ENCODE measurements at places on chromosomes 12 and 14.

GRCh38 chr14:61636291-61636690 is 59.0 kb upstream of the HIF1A start:
- DNase-seq = no peak

GRCh38 chr12:80838024-80838658 is 99.6 kb downstream of the LIN7A start:
- no peak for DNase-seq

GRCh38 chr12:67649570-67650387 is 1.2 kb downstream of the DYRK2 start:
- no peak for DNase-seq

GRCh38 chr12:82931349-82932116 is 244.8 kb downstream of the TMTC2 start:
- DNase-seq = no peak

GRCh38 chr12:64701283-64701682 is 57.9 kb downstream of the GNS start:
- DNase-seq = no peak

- no peak for DNase-seq
Measured at GRCh38 chr12:42935756-42936155, 346.2 kb upstream of the PRICKLE1 start.

- DNase-seq = no peak
Measured at GRCh38 chr12:38222011-38222410, 94.6 kb upstream of the ALG10B start.

GRCh38 chr12:11786638-11787365 is 137.3 kb downstream of the ETV6 start:
- no peak for DNase-seq

DNA sequence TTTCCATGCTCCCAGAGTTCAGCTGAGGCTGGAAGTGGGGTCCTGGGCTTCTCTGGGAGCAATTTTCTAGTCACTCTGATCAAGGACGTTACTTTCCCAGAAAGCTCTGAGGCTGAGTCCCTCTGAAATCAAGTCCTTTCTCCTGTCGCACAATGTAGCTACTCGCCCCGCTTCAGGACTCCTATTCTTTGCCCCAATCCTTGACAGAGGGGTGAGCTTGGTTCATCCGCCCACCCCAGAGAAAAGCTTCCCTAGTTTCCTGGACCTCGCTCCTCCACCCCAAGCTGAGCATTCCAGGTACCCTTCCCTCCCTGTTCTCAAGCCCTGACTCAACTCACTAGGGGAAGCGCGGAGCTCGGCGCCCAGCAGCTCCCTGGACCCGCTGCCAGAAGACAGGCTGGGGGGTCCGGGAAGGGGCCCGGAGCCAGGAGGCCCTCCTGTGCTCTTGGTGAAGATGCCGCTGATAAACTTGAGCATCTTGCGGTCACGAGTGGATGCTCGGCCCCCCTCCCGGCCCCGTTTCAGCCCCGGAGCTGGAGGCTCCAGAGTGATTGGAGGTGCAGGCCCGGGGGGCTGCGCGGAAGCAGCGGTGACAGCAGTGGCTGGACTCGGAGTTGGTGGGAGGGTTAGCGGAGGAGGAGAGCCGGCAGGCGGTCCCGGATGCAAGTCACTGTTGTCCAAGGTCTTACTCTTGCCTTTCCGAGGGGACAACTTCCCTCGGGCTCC is 1.6 kb downstream of the AGAP2 start:
- DNase-seq = no peak

DNA sequence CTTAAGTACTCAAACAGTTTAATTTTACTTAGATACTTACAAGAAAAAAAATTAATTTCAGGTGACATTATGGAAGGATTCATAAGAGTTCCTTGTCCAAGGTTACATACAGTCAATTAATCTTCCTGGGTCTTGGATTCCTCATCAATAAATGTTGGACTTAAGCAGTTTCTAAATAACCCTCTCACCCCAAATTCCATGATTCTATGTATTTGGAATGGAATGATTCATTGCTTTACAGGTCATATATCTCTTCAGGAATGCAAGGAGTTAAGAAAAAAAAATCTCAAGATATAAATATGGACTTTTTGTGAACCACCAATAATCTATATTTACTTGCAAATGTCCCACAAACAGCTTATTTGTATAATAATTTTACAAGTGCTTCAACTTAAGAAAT is 84.2 kb upstream of the BMP4 start:
- DNase-seq = no peak

DNA sequence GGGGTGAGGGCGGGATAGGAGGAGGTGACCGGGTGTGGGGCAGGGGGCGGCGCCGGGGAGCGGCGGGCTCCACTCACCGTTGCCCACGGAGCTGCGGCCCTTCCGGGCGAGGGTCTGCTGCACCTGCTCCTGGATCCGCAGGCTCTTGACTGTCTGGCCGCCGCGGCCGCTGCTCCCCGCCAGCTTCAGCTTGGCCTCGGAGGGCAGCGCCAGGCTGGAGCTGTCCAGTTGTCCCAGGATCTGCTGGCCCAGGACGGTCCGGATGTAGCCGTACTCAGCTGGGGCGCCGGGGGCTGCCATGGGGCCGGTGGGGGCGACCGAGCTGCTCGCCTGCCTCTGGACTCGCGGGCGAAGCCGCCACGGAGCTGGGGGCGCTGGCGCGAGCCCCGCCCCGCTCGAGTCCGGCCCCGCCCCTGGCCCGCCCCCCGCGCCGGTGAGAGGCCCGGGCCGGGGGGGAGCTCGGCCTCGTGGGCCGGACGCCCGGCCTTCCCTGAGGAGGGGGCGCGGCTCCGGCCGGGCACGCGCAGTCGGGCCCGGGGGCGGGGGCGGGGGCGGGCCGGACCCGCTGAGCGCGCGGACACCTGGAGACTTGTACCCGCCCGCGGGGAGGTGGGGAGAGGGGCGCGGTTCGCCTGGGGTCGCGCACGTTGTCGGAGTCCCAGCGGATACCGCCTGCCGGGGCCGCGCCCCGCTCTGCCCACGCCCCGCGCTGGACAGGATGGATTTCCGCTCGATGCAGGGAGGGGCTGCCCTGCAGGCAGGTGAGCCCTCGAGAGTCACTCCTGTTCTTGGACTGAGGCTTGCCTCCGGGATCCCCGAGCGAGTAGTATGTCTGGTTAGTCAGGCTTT is at the start of gene PKP2:
TSS of gene PKP2 (minus strand) at position 346 of the 849 bp plus-strand sequence. CDS start at position 300, 46 bp downstream.
- no peak for DNase-seq

- no peak for DNase-seq
Measured at GRCh38 chr12:39573971-39574370, 45.6 kb downstream of the ABCD2 start.

DNA sequence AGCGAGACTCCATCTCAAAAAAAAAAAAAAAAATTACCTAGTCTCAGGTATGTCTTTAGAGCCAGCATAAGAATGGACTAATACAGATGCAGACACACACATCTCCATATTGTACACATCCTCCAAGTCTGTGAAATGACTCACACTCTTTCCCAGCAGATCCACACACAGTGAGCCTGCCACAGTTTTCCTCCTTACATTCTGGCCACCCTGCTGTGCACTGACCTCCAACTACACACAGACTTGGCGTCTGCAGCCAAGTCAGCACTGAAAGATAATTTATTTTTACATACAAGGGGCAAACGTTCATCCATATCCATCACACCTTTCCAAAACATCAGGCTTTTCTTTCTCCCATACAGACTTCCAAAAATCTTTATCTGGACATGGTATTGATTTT is 115.9 kb downstream of the SLC25A21 start:
- DNase-seq = no peak

GRCh38 chr14:23097786-23098185 is 2.5 kb downstream of the C14orf119 start:
- peak; percentile 79 for DNase-seq

DNA sequence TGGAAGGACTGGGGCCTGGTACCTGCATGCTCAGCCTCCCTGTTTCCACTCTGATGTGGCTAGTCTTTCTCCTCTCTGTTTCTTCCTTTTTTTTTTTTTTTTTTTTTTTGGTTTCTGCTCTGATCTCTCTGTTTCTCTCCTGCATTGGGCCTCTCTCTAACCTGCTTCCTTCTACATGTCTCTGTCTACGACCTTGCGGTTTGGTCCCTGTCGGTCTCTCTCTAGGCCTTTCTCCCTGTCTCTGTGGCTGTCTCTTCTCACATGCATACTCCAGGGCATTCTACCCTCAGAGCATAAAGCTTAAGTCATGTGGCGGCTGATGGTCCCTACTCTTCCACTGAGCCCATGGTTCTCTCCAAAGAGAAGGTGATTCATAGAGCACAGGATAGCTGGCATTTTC is 1096.6 kb downstream of the BCL11B start:
- DNase-seq = no peak

DNA sequence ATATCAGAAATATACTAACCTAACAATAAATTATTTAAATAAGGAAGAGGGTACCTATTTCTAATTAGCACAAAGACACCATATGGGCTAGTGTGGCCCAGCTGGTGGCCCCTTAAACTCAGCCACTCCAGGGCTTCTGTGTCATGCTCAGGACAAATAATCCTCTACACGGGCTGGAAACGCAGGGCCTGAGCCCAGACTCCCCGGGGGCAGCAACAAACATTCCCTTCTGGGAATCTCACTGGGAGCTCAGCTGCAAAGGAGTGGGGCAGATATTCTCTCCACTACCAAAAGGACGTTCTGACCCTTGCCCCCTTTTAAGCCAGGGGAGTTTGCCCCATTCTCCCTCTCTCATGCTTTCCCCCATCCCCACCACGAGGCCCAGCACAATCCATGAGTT is 43.7 kb upstream of the ELK3 start:
- DNase-seq = no peak

GRCh38 chr14:63241096-63241495 is 36.9 kb downstream of the RHOJ start:
- DNase-seq = no peak

DNA sequence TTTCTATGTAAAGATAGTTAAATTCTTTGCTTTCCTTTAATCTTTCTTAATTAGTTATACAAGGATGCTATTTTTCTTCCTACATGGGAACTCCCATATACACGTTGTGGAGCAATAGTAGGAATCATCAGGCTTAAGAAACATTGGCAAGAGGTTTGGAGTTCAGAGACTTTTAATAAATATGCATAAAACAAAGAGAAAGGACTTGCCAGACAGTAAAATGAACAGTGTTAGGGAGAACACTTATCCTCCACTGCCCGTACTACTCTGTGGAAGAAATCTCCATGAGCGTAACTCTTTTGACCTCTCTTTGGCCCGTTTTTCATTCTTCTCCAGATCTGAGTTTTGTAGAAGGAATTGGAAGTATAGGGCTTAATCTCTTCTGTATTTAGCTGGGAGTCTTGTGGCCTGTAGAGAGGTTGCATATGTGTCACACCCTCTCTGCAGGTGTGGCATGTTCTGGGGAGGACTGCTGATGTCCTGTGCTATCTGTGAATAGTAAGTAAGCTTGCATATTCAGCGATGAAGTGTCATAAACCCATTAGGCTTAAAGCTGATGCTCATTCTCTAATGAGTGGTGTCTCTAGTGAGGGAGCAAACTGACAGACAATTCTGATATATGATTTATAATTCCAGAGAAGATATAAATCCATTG is 455.4 kb upstream of the FAR2 start:
- no peak for DNase-seq

GRCh38 chr12:44397631-44398030 is 478.5 kb downstream of the NELL2 start:
- no peak for DNase-seq

- DNase-seq = peak; percentile 82
Measured at GRCh38 chr14:101823511-101824120, 62.1 kb downstream of the PPP2R5C start.

DNA sequence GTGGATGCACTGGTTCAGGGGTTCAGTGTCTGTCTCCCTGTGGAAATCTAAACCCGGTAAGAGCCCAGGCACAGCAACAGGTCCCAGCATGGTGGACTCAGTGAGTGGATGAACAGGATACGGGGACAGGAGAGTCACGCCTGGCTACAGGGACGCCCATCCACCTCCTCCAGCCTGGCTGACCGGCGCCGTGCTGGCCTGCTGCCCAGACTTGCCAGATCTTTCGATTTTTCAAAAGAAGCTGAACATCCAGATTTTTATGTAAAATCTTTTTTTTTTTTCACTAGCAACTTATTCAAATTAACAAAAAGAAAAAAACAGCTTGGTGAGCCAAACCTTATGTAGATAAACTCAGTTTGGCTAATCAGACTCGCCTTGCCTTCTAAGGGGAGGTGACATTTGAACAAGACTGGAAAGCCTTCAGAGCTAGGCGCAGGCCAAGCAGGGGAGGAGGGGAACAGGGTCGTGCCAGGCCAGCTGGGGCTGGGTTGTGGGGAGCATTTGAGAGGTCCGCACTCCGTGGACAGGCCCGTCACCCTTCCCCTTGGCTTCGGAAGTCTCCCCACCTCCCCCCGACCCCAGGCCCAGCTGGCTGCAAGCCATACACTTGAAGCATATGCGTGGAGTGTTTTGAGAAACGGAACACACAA is 87.8 kb upstream of the NCOR2 start:
- DNase-seq = no peak

DNA sequence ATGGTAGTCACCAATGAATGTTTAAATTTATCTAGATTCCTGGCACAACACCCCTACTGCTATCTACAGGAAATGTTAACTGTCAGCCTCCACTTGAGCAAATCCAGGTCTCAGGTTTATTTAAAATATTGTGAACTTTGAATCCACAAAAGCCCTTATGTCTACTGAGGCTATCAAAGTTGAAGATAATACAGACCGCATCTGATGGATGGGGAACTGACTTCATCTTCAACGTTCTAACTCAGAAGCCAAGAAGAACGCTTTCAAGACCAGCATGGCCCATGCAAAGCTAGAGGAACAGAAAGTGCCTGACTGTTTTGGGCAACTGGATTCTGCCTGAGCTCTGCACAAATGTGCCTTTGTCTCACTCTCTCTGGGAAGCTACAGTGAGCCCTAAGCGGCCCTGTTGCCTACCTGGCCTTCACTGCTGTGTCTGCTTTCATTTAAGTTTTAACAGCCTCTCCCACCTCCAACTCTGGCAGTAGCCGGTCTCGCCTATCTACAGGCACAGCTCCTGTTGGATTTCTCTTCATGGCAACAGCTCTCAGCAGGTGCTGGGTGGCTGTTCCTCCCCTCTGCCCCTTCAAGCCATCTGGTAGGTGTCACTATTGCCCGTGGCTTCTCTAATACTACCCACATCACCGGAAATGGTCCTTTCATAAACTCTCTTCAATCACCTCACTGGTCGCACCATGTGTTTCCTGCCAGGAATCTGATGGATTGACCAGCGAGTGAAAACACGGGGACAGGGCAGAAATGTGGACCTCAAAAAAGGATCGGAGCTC is 112.1 kb upstream of the OVCH1 start:
- no peak for DNase-seq

GRCh38 chr12:53758081-53758729 is 6.4 kb upstream of the CISTR start:
- DNase-seq = no peak

- DNase-seq = no peak
Measured at GRCh38 chr12:47124451-47124850, 44.7 kb upstream of the AMIGO2 start.

DNA sequence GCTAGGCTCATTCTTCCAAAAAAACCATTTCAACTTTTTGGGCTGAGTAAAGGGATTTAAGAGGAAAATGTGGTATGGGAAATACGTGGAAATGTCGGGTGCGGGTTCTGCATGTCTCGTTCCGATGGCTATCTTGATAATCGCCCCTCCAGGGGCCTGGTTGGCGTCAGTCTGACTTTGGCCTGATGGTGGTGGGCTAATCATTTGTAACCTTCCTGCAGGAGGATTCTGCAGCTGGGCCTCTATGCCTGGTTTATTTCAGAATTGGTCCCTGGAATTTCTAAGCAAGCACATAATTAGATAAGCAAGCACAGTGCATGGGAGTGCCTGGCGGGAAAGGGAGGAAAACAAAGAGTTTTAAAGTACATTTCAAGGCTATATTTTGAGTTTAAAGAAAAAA is 14.8 kb upstream of the SLC4A8 start:
- peak; percentile 37 for DNase-seq

All from vagina (tissue), 2 donors.